ENCODE measurements at places on chromosomes 1 and 21.

DNA sequence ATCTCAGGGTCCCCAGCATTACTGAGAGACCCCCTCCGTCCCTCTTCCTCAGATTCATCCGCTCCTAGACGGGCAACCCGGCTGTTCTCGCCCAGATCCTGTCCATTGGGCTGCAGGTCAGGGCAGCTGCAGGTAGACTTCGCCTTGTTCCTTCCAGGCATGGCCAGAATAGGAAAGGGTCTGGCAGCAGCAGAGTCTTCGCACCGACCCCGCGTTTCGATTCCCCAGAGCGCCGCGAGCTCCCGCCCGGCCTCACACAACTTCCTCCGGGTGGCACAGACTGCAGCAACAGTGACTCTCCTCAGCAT, 265 bp downstream of the NRDC start:
- peak; percentile 52 for DNase-seq

GRCh38 chr21:38170283-38170682, 86.5 kb upstream of the KCNJ15 start:
- no peak for DNase-seq

- no peak for DNase-seq
Observed at GRCh38 chr21:42997053-42997452, 22.7 kb downstream of the PKNOX1 start.

DNA sequence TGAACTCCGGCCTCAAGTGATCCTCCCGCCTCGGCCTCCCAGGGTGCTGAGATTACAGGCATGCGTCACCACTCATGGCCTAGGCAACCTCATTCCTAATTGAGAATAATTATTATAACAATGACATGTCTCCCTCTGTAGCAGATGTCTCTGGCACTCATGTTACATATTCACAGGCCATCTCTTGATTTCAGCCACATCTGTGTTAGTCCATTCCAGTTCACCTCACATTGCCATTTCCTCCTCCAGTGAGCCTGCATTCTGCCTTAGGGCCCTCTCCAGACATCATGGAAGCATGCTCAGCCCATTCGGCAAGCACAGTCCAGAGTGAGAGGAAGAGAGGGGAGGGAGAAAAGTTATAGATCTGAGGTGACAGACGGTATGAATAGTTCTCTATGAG, 32.5 kb downstream of the CDKN2C start:
- DNase-seq: no peak

- DNase-seq: no peak
Observed at GRCh38 chr1:204493145-204493983, 1.2 kb downstream of the PIK3C2B start.

- DNase-seq: no peak
Observed at GRCh38 chr1:22406722-22407495, 44.7 kb upstream of the ZBTB40 start.

DNA sequence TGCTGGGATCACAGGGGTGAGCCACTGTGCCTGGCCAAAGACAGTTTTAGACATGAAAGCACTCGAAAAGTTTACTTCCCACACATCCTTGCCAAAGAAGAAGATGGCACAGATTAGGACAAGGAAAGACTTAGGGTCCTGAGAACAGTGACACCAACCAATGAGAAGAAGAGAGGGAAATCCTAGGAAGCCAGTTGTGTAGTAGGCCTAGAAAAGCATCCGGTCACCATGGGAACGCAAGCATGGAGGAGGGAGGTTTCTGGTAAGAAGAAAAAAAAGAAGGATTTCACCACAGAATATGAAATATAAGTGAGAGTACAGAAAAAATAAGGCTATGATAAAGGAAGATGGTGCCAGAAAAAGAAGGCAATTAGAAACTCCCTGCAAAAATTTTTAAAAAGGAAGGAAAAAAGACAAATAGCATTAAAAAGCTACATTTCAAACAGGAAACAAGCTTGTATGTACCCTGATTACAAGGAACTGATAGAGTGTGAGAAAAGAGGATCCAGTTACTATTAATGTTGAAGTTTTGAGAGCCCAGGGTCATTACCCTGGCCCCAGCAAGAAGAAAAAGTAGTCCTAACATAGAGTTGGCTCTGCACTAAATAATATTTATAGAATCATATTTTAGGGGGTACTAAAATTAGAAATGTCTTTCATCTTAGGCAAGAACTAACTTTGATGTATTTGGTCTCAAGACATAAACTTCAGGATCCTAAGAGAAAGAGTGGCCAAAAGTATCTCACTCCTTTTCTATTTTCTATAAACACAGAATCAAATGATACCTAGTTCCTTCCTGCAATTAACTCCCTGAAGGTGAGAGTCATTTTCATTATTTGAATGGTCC, 16.1 kb downstream of the DIPK1A start:
- DNase-seq: no peak

DNA sequence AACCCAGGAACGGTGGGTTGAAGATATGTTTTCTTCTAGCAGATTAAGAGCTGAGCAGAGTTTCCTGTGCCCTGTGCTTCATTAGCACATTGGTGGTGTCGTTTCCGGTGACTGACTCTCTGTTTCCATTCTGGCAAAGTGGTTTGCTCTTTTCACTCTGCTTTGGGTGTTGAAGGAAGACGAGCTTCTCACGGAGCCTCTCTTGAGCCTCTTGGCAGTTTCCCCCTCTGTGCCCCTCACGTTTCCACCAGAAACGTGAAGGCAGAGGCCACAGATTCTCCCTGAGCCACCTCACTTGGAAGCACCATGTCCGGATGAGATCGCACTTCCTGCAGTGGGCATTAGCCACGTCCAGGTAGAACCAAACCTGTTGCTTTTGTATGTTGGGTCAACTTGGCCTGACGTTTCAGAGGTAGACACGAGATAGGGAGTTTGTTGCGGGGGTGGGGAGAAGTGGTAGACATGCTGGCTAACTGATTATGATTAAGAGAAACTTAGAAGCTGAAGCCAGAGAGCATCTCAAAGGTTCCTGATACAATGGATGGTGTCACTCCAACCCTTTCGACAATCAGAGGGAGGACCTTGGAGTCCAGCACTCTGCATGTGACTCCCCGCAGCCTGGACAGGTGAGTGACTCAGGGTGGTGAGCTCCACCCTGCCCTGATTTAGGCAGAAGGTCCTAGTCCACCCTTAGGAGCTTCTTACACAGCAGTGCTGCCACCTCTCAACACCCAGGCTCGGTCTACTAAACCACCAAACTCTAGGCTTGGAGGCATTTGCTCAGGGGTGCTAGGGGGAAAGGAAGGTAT, at the start of gene LAX1:
LAX1 (plus strand) TSS at position 155 of the 809 bp plus-strand sequence; CDS start at position 538, 383 bp downstream.
- DNase-seq: no peak

GRCh38 chr1:26535201-26535600, 5.6 kb downstream of the RPS6KA1 start:
- DNase-seq: no peak

GRCh38 chr1:193634470-193634869, 448.1 kb upstream of the B3GALT2 start:
- DNase-seq: no peak

GRCh38 chr1:166164995-166165660, 1.7 kb downstream of the FAM78B start:
- no peak for DNase-seq

- peak; percentile 88 for DNase-seq
Observed at GRCh38 chr1:241531195-241532161, 700 bp upstream of the KMO start.

DNA sequence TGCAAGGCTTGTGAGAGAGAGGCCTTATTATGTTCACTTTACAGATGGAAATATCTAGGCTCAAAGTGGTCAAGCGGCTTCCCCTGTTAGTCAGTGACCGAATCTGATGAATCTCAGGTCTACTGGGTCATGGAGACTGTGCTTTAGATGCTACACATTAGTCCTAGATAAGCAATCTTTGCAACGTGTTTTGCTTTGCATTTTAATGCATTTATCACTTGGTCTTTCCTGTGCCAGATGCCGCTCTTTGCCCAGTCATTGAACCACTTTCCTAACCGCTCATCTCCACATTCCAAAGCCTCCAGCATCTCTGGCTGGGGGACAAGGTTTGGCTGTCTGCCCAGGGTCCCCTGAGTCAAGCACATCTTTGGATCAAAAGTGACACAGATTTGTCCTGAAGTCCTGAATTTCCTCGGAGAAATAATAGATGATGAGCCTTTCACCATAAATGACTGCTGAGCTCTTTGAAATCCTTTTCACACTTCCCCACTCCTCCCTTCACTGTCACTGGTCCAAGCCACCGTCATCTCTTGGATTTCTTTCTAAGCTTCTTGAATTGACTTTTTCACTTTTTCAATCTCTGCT, 96.0 kb upstream of the USP24 start:
- no peak for DNase-seq

GRCh38 chr1:199756066-199756465, 271.4 kb upstream of the NR5A2 start:
- DNase-seq: no peak

- no peak for DNase-seq
Observed at GRCh38 chr21:45080232-45080631, 5.9 kb downstream of the ADARB1 start.

- DNase-seq: peak; percentile 95
Observed at GRCh38 chr1:169106095-169106920, at the start of gene ATP1B1. Gene ATP1B1, plus strand, starts transcription at chr1:169106690. Its CDS starts 140 bp downstream, at chr1:169106830.

DNA sequence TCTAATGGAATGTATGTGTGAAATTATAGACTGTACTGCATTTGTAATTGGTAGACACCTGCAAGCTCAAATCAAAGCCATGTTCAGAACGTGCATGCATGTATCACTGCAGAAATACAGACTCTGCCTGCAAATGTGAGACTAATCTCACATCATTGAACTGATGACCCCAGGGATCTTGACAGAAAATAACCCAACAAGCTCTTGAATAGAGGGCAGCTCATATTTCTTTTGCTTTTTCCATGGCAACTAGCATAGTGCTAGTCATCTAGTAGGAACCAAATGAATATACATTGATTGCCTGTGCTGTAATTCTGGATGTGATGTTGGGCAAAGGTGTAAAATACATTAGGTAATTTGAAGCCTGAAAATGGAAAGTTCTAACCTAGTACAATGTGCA, 62.4 kb downstream of the PTPRC start:
- no peak for DNase-seq

DNA sequence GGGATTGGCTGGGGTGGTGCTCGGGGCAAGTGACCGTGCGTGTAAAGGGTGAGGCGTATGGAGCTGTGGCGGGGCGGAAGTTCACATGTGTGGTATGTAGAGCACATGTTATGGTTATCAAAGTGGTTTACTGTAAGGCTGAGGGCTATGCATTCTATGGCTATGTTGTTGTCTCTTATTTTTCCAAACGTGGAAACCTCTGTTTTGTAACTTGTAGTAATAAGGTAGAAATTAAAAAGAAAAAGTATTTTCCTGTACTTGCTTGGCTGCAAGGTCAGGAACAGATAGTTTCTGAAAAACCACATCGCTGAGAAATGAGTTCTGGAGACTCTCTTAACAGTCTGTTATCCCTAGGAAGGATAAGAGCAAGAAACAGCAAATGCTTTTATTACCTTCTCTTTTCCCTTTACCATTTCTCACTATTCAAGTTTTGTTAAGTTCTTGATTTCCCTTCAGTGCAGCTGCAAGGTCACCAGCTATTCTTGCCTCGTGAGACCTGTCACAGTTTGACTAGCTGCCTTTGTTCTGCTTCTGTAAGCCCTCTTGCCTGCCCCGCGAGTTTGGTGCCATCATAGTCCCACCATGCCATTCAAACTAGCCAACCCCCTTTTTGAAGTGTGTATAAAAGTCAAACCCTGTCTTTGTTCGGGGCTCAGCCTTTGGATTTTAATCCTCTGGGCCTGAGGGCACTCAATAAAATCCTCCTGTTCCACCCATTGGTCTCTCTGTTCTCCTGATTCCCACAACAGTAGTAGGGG, 9.5 kb downstream of the RNU1-2 start:
- DNase-seq: no peak

DNA sequence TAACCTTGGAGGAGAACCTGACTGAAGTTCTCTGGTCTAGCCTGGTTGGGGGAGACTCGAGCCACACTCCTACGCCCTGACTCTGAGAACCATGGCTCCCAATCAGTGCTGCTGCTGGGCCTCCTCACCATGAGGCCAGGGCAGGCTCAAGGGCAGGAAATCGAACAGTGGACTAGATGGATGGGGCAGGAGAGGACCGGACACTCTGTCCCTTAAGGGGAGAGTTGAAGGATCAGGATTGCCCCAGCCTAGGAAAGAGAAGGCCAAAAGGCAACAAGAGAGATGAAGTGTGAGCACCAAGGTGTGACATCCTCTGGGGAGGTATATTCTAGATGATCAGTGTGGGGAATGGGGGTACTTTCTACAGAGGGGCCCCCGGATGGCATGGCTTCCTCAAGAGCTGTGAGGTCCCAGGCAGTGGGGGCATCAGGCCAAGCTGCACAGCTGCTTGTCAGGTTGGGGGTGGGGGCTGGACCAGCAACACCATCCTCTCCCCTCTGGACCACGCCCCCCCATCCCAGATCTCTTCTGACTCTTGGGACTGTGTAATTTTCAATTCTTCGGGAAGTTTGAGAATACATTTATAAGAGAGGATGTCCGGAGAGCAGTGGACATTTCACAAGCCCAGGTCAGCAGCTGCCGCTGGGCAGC, 34.0 kb downstream of the MX1 start:
- DNase-seq: no peak

DNA sequence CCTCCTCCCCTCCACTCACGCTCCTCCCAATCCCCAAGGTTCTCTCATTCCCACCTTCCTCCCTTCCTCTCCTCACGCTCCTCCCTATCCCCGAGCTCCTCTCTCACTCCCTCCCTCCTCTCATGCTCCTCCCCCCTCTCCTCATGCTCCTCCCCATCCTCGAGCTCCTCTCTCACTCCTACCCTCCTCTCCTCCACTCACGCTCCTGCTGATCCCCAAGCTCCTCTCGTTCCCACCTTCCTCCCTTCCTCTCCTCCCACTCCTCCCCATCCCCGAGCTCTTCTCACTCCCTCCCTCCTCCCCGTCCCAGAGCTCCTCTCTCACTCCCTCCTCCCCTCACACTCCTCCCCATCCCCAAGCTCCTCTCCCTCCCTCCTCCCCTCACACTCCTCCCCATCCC, 31.4 kb downstream of the PGBD5 start:
- DNase-seq: no peak

DNA sequence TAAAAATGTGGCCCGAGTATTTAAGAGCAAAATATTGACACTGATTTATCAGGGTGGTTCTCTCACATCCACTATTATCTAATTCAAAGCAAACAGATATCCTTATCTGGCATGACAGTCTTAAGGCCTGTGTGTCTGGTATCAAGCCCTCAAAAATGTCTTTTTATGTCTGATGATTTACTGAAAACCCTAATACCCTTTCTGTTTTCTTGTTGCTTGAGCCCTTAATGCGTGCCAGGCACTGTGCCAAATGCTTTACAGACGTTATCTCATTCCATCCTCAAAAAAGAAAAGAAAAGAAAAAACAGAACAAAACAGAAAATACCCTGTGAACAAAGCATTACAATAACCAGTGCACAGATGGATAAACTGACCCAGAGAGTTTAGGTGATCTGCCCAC, 5.7 kb downstream of the DUSP23 start:
- no peak for DNase-seq

GRCh38 chr1:158075078-158075477, 81.6 kb downstream of the KIRREL1 start:
- no peak for DNase-seq

GRCh38 chr1:162391790-162392563, 10.4 kb downstream of the C1orf226 start:
- DNase-seq: peak; percentile 10

Measured in NCI-H774 (cell line).